Endothelial cell of umbilical vein (primary cell): ENCODE measurements at places on chromosomes 2 and 18. TPM values are rescaled to one million over a fixed set of nuclear protein-coding genes. Genes with fewer than 3 reads are reported as not detected.

GRCh38 chr2:239921843-239922242 is 103.3 kb downstream of the NDUFA10 start:
- DNase-seq, result no peak

DNA sequence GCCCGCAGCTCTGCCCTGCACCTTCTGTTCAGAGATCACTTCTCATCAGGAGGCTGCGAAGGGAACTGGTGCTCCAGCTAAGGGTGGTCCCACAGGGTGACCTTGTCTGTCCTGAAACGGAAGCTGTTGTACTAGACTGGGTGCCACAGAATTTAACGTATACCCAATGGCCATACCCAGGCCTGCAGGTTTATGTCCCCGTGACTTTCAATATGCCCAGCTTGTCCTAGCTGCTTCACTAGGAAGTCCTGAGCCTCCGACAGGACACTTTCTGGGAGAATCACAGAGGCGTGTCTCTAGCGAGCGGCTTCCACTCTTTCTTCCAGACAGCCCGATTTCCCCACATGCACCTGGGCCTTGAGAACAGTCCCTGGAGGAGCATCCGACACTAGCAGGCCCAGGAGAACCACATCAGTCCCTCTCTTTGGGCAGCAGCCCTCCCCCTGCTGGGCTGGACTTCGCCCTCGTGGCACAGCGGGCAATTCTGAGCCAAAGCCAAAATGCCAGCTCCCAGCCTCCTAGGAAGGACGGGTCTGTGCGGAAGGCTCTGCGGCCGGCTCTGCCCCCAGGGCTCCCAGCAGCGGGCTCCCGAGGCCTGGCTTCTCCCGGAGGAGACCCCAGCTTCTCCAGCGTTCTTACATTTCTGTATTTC is 91.9 kb upstream of the OTOS start:
- DNase-seq, result no peak

DNA sequence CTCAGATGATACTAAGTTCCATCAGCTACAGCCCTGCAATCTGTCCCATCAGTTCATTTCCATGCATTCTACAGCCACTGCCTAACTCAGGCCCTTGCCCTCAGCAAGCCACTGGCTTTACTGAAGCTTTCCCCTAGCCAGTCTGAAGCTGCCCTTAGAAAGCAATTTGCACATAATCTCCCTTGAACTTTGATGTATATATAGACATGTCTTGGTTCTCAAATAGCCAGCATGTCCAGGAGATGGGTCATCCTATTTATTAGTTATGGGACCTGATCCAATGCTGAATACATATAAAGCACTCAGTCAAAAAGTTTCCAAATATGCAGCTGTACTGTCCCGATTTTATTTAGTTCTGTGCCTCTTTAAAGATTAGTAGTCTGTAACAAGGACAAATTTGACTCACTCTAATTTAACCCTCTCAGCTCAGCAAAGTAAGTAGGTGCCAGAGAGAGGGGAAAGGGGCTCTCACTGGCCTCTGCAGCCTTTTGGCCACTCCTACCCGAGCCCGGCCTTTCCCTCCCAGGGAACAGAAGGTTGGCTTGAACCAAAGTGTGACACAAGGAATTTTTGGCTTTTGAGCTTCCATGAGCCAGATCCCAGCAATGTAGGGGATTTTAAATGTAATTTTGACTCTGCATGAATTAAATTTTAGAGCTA is 70.7 kb downstream of the CCDC93 start:
- no peak for DNase-seq

- DNase-seq, result no peak
Measured at GRCh38 chr2:134124047-134124753, 129.7 kb upstream of the MGAT5 start.

GRCh38 chr2:119641562-119642258 is 37.3 kb upstream of the TMEM177 start:
- DNase-seq, result peak; percentile 78

GRCh38 chr18:77025123-77025522 is 107.5 kb downstream of the MBP start:
- DNase-seq, result no peak

DNA sequence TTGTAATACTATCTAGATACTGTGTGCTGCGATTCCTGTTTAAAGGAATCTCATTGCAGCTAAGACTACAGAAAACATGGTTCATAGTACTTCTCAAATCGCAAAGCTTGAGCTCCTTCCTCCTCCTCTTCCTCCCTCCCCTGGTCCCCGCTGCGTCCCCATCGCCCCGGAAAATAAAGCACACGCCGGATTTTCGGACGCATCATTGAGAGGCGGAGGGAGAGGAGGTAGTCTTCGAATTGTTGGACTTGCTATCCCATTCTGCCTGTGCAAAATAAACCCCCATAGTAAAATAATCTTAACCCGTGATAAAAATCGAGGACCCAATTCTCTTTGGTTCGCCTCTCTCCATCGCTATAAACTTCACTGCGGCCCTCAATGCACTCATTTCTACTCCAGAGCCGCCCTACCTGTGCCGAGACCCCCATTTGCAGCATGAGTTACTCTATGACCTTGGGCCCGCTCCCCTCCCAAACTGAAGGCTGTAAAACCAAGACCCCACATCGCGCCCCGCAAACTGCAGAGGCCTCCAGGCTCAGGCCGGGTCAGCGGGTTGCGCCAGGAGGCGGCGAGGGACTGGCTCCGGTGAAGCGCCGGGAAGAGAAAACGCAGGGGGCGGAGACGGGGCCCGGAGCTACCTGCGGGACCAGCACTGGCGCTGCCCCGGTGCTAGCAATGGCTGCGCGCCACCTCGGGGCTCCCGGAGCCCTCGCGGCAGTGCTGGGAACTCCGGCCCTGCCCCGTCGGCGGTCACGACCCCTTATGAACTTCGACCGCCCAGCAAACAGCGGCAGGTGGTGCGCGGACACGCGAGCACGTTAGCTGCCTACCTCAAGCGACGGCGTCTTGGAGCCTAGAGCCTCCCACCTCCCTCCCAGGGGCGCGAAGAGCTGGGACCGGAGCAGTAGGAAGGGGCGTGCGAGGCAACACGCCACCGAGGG is 649 bp downstream of the ESCO1 start:
- peak; percentile 30 for DNase-seq

GRCh38 chr2:239391286-239392071 is 9.3 kb downstream of the HDAC4 start:
- no peak for DNase-seq

GRCh38 chr2:143988082-143988481 is 531.8 kb downstream of the ZEB2 start:
- no peak for DNase-seq

DNA sequence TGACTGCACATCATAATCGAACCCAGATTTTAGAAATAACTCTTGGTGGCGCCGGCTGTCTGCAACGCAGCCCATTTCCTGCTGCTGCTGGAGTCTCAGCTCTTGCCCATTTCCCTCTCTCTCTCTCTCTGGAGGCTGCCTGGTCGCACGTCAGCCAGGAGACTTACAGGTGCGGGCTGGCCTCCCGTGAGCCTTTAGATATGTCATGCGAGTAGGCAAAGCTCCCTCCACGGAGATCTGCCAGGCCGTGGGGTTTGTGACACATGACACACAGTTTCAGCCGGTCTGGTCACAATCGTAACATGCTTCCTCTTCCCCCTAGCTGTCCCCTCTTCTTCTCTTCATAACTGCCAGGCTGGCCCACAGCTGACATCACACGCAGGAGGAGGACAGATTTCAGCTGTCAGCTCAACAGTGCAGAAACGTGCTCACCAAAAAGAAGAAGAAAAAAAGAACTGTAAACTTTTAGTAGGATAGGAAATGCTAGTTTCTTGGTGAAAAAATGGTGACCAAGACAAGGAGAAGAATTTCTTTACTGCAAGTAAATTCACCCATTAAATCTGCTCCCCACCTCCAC is 489.3 kb downstream of the ZNF516 start:
- DNase-seq, result no peak

DNA sequence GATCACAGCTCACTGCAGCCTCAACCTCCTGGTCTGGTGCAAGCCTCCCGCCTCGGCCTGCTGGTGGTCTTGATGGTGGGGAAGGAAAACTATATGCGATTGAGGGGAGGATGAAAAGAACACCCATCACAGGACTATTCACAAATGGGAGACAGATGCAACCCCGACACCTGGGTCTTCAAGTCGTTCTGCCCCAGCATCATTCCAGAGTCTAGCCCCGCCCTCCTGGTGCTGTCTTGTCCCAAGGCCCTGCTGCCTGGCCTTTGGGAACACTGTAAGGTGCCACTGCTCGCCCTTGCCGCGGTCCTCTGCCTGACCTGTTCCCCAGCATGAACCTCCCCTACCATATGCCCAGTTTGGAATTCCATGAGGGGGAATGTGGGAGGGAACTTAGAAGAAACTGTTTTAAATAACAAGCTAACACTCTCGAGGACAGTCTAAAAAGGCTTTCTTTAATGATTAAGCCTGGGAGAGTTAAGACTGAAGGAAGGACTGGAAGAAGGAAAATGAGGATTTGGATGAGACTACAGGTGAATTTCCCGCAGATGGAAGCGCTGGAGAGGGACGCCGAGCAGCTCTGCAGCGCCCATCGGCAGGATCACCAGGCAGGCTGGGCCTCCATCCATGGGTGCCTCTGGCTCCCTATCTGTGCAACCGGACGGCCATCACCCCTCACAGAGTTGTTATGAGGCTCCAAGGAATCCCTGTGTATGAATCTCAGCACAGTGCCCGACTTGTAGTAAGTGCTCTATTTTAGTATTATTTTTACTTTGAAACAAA is 75.0 kb downstream of the MEX3C start:
- DNase-seq, result no peak

- no peak for DNase-seq
Measured at GRCh38 chr18:69958422-69958821, 10.7 kb upstream of the CD226 start.

- DNase-seq, result no peak
Measured at GRCh38 chr18:69774831-69775230, 172.8 kb downstream of the CD226 start.

DNA sequence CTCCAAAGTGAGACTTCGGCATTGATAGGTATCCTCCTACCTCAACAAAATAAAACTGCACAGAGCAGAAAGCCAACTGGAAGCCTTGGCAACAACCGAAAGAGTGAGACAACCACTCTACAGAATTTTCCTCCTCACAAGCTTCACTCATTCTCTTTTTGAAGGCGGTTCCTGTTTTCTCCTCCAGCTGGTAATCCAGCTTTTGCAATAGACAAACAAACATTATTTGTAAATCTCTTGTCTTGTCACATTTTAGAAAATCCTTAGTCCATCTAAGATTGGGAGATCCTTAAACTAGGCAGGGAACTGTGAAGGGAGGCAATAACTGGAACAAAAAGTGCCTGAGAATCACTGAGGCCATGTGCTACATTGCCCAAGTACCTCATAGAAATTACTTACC is 332.4 kb downstream of the BCL11A start:
- no peak for DNase-seq

- DNase-seq, result peak; percentile 8
Measured at GRCh38 chr2:30346471-30347169, 100.4 kb upstream of the LCLAT1 start.

DNA sequence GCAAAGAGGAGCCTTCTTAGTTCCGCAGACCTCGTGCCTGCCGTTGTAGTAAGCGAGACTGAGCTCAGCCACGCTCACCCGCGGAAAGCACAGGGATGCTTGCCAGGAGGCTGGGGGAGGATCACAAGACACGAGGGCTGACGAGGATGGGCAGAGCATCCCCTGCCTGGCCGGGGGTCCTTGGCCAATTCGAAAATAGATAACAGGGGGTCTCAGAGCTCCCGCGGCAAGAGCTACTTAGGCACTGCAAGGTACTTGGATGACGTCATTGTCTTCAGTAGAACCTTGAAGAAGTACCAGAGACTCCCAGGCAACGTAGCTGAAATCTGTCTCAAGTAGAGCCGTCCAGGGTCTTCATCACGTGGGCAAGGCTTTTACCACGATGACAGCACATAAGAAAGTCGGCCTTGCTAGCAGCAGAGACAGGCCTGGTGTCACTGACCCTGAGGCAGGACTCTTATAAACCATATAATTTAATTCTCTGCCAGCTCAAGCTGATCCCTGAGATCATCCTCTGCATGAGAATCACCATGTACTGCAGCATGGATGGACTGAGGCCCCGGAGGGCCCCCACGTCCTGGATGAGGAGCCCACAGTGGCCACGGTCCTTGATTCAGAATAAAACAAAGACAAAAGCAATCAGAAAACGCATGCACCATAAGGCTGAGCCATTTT is 81.9 kb downstream of the TMEM18 start:
- no peak for DNase-seq

Gene KCNIP3
- 0.21 and 0.62 TPM in 2 replicates for total RNA-seq

Gene ALPI
- total RNA-seq, result not detected in 2 replicates

Gene DPP4
- total RNA-seq, result 3.0 and 6.2 TPM in 2 replicates

Gene DCDC2C
- total RNA-seq, result not detected in 2 replicates

Gene CELF4
- total RNA-seq, result not detected in 2 replicates

Gene IL36A
- not detected in 2 replicates for total RNA-seq

Gene TMEM247
- not detected in 2 replicates for total RNA-seq

Gene SRD5A2
- not detected in 2 replicates for total RNA-seq

Gene GPR55
- not detected in 2 replicates for total RNA-seq
